Kidney (tissue), 22 donors: ENCODE measurements at places on chromosomes 7 and 10. TPM values are rescaled to one million over a fixed set of nuclear protein-coding genes. Genes with fewer than 3 reads are reported as not detected.

- DNase-seq = peak; percentile 26
These were observed 12.4 kb downstream of the GNAT3 start for GRCh38 chr7:80499350-80499953.

DNA sequence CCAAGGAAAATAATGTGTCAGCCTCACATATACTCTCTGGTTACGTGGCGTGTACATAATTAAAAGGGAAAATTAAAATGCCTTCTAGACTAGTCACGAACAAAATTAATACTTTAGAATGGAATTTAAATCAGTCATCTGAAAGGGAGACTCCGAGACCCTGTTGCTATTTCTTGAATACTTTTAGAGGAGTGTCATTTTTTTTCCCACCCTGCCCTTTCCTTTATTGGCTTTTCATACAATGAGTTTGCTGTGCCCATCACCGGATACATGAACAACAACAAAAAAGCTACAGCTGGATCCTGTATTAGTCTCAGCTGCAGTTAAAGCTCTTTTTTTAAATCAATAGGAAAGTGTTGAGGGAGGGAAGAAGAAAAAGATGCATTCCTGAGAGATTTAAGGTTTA lies 20.1 kb downstream of the CYTH3 start:
- no peak for DNase-seq

DNA sequence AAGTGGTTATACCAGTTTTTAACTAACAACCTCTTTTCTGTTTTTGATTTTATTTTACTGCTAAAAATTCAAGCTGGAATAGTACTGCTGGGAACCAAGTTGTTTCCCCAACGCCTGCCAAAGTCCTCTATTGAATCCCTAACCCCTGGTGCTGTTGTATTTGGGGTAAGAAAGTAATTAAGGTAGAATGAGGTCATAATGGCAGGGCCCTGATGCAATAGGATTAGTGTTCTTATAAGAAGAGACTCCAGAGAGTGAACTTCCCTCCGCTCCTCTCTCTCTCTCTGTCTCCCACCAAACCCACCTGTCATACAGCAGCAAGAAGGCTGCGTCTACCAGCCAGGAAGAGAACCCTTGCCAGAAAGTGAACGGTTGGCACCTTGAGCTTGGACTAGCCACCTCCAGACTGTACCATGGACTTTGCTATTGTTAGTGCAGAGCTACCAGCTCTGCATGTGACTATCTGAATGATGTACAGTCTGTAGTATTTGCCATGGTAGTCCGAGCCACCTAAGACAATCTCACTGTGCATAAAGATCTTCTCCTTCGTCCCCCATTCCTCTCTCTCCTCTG lies 86.5 kb upstream of the KLF6 start:
- DNase-seq = no peak

- DNase-seq = peak; percentile 90
These were observed at the start of gene DIP2C for GRCh38 chr10:689452-690371. Gene DIP2C, minus strand, starts transcription at chr10:689668. Its CDS starts 90 bp downstream, at chr10:689578.

GRCh38 chr7:29877196-29877595 lies 70.9 kb downstream of the WIPF3 start:
- peak; percentile 12 for DNase-seq

- no peak for DNase-seq
These were observed 70.6 kb downstream of the AP3M1 start for GRCh38 chr10:74079936-74080590.

Gene MGMT
- 70.0 TPM for polyA plus RNA-seq
